Endothelial cell of umbilical vein (primary cell): ENCODE measurements at places on chromosomes 16 and 17. TPM values are rescaled to one million over a fixed set of nuclear protein-coding genes. Genes with fewer than 3 reads are reported as not detected.

- no peak for DNase-seq
Observed at GRCh38 chr17:39675390-39676082, 7.3 kb downstream of the PNMT start.

The CSH2 gene
- not detected in 2 replicates for total RNA-seq

DNA sequence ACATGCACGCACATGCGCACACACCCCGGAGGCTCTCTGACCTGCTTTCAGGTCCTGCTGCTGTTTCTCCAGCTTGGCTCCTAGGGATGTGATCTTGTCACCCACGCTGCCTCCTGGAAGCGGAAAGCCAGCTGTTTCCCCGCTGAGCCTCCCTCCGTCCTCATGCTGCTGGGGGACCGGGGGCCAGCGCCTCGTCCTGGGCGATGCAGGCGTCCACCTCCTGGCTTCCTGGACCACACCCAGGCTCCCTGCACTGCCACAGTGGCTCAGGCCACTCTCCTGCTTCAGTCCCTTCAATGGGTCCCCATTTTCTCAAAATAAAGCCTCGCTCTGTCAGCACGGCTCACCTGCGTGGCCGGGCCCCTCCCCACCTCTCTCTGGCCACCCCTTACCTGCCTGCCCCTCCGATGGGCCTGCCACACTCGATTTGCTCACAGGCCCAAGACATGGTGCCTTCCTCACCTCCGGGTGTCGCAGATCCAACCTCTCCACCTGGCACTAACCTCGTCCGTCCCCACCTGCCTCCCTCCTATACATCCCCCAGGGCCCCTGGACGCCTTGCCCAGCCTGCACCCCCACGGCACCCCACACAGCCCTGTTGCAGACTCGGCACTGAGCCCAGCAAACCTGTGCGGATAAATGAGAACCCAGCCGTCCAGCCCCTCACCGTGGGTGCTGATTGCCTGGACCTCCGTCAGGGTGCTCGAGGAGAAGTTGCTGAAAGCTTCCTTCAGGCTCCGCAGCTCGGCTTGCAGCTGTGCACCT lies 6.6 kb downstream of the ASGR2 start:
- no peak for DNase-seq

- DNase-seq: no peak
Observed at GRCh38 chr16:676565-676902, 1.1 kb downstream of the RHBDL1 start.

- DNase-seq: no peak
Observed at GRCh38 chr16:52755396-52755795, 208.5 kb upstream of the TOX3 start.

The STAC2 gene
- total RNA-seq: not detected in 2 replicates

GRCh38 chr17:34556384-34556783 lies 23.0 kb upstream of the TMEM132E start:
- DNase-seq: no peak

DNA sequence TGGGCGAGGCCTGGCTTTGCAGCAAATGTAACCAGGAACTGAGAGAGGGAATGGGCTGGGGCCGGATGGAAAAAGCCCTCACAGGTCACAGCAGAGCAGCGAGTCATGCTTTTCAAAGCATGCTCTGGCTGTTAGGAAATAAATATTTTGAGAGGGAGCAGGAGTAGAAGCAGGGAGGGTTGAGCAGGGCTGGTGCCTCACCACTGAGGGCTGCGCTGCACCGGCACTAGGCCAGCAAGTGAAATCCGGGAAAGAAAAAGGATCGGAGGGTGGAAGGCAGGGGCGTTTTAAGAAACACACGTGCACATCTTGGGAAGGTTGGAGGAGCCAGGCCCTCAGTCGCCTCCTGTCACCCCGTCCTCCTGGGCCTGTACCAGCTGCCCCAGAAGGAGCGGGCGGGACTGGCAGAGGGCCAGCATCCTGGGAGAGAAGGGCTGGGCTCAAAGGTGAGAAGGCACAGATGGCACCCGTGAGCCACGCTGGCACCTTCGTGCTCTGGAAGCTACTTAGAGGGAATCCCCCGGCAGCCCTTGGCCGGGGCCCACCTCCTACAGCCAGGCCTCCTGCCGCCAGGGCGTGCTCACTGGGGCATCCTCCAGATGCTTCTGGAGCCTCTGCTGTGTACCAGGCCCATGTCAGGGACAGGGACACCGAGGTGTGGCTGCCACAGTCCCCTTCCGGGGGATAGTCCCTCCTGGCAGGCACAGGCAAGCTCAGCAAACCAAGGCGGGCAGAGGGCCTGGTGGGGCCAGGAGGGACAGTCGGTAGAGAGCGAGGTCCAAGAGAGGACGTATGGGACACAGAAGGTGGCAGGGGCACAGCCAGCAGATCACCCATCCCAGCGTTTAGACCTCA lies 71.5 kb upstream of the PLCG2 start:
- peak; percentile 59 for DNase-seq

DNA sequence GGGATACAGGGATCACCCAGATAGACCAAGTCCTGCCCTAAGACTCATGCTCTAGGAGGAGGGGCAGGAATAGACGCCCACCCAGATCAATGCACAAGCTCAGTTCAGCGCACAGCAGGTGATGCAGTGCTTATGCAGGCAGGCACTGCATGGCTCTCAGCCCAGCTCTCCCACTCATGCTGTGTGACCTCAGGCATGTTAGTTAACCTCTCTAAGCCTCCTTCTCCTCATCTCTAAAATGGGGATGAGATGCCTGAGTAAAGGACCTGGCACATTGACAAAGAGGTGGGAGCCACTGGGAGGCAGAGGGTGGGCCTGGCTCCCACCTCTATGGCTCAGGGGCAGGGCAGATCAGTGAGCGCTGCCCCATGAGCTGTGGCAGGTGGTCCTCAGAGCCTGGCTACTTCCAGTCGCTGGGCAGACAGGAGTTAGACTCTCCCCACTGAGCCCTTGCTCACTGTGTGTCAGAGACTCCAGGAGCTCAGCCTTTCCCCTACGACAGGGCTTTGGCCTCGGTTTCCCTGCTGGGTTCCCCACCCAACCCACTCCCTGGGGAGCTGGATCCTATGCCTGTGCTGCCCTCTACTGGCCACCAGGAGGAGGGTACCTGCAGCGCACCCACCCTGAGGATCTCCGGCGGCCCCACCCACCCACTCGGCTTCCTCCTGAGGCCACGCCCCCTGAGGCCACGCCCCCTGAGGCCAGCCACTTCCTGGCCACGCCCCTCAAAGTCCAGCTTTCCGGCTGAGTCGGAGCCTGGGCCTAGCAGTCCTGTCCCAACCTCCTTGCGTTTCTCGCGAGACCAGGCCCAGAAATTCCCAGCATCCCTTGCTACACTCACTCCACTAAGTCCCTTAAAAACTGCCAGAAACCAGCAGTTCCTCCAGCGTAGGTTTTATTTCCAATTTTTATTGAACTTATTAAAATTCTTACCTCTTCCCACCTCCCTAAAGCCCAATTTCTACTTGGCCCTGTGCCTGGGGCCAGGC lies 196.1 kb downstream of the GSG1L start:
- peak; percentile 78 for DNase-seq

- no peak for DNase-seq
Observed at GRCh38 chr16:11355862-11356261, 10.6 kb downstream of the RMI2 start.

GRCh38 chr17:9670596-9670995 lies 25.3 kb downstream of the USP43 start:
- DNase-seq: no peak

The ABCA9 gene
- total RNA-seq: 2.0 and 2.7 TPM in 2 replicates

DNA sequence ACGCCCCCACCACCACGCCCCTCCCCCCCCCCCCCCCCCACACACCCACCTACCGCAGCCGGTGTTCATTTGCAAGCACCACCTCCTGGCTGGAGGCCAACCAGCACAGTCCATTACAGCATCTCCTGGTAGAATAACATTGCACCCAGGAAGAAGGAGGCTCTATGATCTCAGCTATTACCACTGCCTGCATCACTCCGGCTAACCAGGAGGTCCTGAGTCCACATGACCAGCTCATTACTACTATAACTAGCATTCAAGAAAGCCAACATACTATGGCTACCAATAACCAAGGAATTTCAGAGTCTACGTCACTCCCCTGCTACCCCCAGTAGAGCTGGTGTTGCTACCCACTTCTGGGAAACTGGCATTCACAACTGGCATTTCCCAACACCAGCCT lies 81.1 kb upstream of the ALOX12 start:
- no peak for DNase-seq

GRCh38 chr17:36136439-36136838 lies 32.8 kb downstream of the CCL4 start:
- DNase-seq: no peak

DNA sequence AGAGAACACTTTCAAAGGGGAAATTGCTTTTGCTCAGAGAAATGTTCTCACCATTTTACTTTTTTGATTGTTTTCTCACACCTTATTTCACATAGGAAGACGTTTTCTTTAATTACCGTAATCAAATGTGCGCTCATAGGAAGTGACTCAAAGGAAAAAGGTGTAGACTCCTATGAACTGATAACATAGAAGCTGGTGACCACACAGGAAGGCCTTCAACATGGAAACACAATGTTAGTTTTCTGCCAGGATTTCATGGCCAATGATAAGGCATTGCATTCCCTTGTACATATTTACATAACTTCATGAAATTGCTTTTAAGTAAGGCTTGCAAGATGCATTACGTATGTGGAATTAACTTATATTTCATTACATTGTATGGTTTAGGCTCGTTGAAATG lies 40.9 kb upstream of the KCNJ16 start:
- DNase-seq: peak; percentile 98

- no peak for DNase-seq
Observed at GRCh38 chr17:17675925-17676534, 5.2 kb upstream of the RAI1 start.

The ADGRG3 gene
- not detected in 2 replicates for total RNA-seq

The MFSD11 gene
- total RNA-seq: 27.1 and 35.2 TPM in 2 replicates

GRCh38 chr16:74107795-74108610 lies 188.6 kb upstream of the PSMD7 start:
- DNase-seq: peak; percentile 25

The HOXB9 gene
- total RNA-seq: 0.69 and 1.1 TPM in 2 replicates

The TMIGD1 gene
- not detected in 2 replicates for total RNA-seq

The ALDOA gene
- total RNA-seq: 1,029 and 1,114 TPM in 2 replicates

DNA sequence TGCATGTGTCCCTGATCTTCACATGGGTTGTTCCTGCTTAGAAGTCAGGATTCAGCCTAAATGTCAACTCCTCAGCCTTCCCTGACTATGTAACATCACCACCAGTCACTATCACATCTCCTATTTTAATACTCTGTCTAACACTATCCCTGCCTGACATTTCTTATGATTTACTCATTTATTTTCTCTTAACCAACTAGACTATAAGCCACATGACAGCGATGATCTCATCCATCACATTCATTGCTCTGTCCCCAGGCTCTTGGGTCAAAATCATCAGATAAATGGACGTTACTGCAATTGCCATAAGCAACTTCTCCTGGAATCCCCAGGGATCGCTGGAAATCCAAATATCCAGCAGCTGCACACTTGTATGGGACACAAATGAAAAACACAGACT lies 15.7 kb downstream of the CDRT4 start:
- DNase-seq: no peak

The TERB1 gene
- not detected in 2 replicates for total RNA-seq

The CD300E gene
- not detected in 2 replicates for total RNA-seq

The GSG1L gene
- total RNA-seq: not detected in 2 replicates

DNA sequence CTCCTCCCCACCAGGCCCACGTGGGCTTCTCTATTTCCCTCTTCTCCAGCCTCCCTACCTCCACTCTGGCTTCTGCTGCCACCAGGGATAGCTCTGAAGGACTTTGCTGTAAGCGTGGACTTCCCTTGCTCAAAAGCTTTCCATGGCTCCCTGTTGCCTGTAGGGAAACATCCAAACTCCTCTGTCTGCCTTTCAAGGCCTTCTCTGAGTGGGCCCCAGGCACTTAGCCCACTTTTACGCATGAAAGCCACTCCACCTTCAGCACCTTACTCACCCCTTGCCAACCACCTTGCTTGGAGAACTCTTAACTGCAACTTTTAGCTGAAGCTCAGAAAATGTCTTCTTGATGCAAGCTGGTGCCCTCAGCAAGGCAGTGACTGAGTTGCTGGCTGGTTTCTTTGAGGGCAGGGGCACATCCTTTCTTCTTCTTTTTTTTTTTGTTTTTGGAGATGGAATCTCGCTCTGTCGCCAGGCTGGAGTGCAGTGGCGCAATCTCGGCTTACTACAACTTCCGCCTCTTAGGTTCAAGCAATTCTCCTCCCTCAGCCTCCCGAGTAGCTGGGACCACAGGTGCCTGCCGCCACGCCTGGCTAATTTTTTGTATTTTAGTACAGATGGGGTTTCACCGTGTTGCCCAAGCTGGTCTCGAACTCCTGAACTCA lies 52.0 kb upstream of the DLX4 start:
- no peak for DNase-seq

- no peak for DNase-seq
Observed at GRCh38 chr17:42087736-42088705, 10.3 kb downstream of the ZNF385C start.

DNA sequence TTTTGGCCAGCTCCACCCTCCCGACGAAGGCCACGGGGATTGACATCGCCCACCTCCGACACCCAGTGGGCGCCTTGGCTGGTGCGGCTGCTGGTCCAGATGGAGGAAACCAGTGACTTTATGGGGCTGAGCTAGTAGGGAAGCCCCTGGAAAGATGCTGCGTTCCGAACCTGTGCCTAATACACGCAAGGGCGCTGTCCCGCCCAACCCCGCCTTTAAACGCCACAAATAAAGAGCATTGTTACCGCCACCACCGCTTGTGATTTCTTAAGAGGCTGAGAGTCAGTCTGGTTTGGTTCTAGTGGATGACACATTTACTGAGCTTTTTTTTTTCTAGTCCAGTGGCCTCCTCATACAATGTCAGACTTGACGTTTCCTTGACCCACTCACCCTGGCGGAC lies 107.9 kb downstream of the AATF start:
- no peak for DNase-seq

GRCh38 chr16:11408216-11408615 lies 63.0 kb downstream of the RMI2 start:
- no peak for DNase-seq

DNA sequence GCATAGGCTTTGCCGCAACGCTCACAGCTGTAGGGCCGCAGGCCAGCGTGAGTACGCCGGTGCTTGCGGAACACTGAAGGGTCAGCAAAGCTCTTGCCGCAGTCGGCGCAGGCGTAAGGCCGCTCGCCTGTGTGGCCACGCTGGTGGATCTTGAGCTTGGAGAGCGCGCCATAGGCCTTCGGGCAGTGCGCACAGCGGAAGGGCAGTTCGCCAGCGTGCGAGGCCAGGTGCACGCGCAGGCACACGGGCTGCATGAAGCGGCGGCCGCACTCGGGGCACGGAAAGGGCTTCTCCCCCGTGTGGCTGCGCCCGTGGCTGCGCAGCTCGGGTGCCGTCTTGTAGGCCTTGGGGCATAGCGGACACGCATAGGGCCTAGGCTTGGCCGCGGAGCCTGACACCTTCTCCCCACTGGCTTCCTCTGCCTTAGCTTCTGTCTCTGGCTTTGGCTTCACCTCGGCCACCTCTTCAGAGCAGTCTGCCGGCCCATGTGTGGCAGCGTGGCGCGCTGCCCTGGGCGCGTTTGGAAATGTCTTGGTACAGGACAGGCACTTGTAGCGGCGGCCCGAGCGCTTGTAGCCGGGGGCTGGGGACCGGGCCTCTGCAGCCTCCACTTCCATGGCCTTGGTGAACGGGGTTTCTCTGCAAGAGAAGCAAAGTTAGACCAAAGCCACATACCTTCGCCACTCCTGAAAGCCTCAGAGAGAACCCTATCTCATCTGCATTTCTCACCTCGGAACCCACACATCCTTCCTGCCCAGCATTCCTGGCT lies 10.0 kb downstream of the ZNF668 start:
- no peak for DNase-seq

The P3H4 gene
- total RNA-seq: 37.1 and 39.2 TPM in 2 replicates

The CDH8 gene
- not detected in 2 replicates for total RNA-seq

The LGALS9B gene
- not detected in 2 replicates for total RNA-seq
